ENCODE measurements at places on chromosomes 13 and 19.

DNA sequence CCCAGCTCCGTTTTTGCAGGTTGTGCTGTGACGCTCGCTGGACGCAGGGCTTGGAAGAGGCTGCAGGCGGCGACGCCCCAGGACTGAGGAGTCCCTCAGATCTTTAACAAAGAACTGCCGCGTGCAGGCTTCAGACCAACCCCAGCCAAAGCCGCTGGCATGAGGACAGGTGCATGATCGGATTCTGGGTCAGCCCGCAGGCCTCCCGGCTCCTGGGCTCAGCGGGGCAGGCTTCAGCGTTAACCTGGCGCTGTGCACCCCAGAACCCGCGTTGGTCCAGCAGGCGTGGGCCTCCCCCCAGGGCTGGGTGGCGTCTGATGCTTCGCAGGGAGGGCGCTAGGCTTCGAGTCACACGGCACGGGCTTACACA lies 920 bp upstream of the TIMM13 start:
- DNase-seq = peak; percentile 5

- no peak for DNase-seq
These were observed 1.7 kb downstream of the POLR1G start for GRCh38 chr19:45408121-45408520.

- peak; percentile 10 for DNase-seq
These were observed 50.9 kb downstream of the TPT1 start for GRCh38 chr13:45289936-45290563.

GRCh38 chr19:30817965-30818567 lies 445.9 kb downstream of the ZNF536 start:
- no peak for DNase-seq

DNA sequence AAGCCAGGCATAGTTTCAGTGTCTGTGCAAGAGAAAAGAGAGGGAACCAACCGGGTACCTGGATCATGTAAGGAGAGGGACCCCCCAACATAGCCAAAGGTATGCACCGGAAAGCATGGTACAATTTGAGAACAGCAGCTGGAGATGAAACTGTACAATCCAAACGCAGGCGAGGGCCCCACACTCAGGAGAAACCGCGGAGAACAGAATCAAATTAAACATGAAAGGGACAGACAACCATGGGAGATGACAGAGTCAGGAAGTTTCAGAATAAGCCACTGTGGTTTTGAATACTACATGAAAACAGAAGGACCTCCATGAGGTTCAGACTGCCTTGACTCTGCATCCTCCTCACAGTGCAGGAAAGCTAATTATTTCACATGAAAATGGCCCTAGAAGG lies 62.9 kb upstream of the SPATA13 start:
- DNase-seq = no peak

- no peak for DNase-seq
These were observed 418.3 kb downstream of the DIAPH3 start for GRCh38 chr13:59745392-59745788.

DNA sequence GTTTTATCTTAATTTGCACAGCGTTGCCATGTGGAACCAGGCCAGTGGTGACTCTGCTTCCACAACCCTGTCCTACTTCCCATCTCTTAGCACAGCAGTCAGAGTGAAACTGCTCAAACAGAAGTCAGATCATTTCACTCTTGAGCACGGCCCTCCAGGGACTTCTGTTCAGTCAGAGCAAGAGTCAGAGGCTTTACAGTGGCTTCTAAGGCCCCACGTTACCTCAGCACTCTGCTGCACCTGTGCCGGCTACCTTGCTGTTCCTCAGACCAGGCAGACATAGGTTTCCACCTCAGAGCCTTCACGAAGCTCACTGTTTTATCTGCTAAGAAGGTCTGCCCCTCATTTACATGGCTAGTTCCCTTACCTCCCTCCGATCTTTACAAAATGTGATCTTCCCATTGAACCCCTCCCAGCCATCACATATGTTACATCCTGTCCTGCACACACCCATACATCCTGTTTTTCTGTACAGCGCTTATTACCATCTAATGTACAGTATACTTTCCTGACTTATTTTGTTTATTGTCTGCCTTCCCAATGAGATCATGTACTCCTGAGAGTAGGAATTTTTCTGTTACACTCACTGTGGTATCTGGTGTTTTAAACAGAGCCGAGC lies 41.6 kb downstream of the TM9SF2 start:
- no peak for DNase-seq

Measured in NCI-H2081 (cell line).